Right hindlimb (tissue), 1 donor: ENCODE measurements at places on chromosomes 2 and 18.

- peak; percentile 77 for DNase-seq
These were observed 2.3 kb downstream of the KCNE4 start for GRCh38 chr2:223054193-223054781.

- DNase-seq = no peak
These were observed 301.8 kb downstream of the GBX2 start for GRCh38 chr2:235866373-235866772.

GRCh38 chr18:12087471-12088025 lies 6.1 kb upstream of the ANKRD62 start:
- no peak for DNase-seq

DNA sequence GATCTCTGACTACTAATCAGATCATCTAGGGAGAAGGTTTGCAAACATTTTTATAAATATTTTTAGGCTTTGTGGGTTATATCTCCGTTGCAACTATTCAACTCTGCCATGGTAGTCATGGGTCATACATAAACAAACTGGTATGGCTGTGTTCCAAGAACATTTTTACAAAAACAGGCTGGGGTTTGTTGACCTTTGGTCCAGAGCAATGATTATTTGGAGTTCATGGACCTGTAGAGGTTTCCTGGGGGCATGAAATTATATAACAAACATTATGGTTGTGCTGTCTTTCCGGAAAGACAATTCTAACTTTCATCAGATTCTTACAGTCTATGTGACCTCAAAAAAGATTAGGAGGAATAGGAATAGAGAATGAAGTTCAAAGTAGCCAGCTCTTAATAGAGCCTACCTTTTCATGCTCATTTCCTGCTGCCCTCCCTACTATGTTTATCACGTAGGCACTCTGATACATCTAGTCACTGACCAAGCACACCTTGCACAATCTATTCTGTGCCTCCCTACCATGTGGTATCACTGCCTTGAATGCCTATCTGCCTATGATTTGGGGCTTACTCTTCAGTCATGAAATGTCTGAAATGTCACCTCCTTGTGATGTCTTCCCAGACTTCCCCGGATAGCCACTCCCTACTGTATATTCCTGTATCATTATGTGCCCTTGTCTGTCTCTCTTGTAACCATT lies 102.4 kb upstream of the SCN1A start:
- DNase-seq = no peak

DNA sequence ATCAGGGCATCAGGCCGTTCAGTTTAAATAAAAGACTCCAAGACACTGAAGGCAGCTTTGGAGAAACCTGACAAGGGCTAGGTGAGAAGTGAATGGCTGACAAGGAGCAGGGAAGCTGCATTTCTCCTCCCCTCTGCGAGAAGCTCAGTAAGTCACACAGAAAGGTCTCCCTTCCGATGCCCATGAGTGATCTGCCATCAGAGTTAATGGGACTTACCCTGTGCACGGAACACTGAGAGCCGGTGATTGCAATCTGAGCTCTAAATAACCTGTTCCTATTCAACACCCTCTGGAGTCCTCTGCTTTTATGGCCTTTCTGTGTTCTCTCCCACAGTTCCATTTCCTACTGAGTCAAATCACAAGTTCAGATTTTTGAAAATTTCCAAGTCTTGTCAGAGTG lies 322.2 kb upstream of the MYT1L start:
- no peak for DNase-seq

DNA sequence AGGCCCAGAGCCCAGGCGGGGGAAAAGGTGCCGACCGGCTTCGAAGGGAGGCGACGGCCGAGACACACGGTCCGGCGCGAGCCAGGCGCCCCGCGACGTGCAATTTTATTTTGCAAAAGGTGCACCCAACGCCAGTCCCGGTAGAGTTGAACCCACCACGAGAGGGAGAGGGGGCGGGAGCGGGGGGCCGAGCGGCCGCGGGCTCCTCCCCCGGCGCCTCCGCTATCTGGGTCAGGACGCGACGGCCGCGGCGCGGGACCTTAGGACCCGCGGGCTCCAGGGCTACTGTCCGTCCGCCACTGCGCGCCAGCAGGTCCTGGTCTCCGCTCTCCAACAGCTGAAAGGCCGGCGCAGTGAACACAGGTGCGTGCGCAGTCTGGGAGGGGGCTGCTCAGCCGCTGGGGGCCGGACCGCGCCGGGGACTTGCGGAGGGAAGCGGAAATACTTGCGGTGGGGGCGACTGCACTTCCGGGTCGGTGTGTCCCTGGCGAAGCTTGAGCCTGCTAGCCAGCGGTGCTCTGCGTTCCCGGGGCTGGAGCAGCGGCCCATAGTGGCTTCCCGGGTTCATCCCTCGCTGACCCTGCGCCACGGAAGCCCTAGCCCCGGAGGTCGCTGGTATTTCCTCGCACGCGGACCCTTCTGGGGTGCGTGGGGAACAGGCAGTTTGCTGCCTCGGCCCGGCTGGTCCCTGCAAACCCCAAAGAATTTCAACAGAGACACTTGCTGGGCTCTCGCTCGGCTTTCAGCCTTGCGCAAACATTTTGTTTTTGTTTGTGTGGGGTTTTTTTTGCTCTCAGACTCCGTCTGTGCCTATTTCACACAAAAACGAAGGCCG lies at the start of gene RMDN2:
RMDN2 (plus strand) TSS at position 225 of the 835 bp plus-strand sequence. CDS start 3,991 bp downstream, outside the sequence.
- peak; percentile 97 for DNase-seq

DNA sequence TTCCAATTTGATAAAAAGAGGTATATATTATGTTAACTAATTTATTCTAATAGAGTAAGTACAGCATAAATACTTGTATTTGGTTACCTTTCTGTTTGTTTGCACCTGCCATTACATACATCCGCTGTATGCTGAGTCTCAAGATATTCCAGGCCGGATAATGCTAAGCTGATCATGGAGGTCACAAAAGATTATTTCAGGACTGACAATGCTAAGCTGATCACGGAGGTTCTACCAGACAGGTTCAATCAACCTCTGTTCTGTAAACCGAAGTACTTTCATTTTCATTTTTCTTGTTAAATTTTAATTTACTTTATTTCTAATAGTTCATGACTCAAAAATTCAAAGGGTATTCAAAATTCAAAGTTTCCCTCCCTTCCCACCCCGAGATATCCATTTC lies 31.1 kb downstream of the PNO1 start:
- no peak for DNase-seq

- DNase-seq = no peak
These were observed 130.1 kb downstream of the LCLAT1 start for GRCh38 chr2:30577151-30577550.

GRCh38 chr2:191544461-191545062 lies 133.4 kb upstream of the NABP1 start:
- no peak for DNase-seq

GRCh38 chr2:166193407-166193806 lies 65.6 kb upstream of the SCN1A start:
- DNase-seq = no peak

GRCh38 chr18:47970664-47971531 lies 40.4 kb upstream of the SMAD2 start:
- no peak for DNase-seq

GRCh38 chr2:41782306-41783158 lies 265.3 kb upstream of the PKDCC start:
- peak; percentile 54 for DNase-seq

- no peak for DNase-seq
These were observed 409.3 kb downstream of the GALR1 start for GRCh38 chr18:77658751-77659448.

GRCh38 chr2:60105906-60106305 lies 447.5 kb downstream of the BCL11A start:
- no peak for DNase-seq

GRCh38 chr2:98308532-98308931 lies 37.7 kb upstream of the CNGA3 start:
- DNase-seq = no peak

DNA sequence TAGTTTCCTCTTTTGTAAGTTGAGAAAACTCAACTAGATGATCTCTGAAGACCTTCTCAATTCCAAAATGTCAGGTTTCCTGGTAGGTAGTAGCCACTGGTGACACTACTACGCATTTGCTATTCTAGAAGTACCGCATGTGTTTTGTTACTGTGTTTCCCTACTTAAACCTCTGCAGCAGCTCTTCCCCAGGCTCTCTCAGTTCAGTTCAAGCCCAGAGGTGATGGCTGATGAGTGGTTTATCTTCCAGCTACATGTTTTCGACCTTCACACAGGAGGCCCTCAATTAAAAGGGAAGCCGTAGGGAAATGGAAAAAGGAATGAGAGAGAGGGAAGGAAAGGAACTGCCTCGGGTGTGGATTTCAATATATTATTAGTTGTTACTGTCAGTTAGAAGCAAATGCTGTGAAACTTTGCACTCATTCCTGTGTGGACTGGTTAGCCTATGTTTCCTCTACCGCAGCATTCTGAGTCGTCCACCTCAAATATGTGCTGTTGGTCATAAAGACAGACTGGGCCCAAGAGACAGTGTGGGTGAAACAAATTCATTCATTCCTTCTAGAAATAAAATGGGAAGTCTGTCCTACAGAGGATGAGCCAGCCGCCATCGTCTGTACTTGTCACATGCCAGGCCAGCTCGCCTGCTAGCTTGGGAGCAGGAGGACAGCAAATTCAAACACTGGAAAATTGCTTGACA lies 455.2 kb upstream of the RAB12 start:
- DNase-seq = no peak

GRCh38 chr2:168030862-168031624 lies 216.4 kb downstream of the STK39 start:
- DNase-seq = no peak

DNA sequence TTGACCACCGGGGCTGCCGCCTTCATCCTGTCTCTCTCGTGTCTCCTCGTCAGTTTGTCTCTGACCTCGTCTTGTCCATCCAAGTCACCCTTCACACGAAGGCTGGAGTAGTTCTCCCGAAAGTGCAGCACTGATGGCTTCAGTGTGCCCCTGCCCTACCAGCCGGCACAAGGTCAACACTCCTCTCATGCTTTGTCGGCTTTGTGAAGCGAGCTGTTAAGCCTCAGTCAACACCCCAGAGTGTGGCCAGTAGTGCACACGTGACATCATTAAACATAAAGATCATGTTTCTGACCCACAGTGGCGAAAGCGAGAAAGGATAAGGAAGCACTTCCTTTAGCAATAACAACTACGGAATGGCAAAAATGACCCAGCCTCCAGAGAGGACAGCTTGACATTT lies 23.2 kb downstream of the ACKR3 start:
- no peak for DNase-seq

DNA sequence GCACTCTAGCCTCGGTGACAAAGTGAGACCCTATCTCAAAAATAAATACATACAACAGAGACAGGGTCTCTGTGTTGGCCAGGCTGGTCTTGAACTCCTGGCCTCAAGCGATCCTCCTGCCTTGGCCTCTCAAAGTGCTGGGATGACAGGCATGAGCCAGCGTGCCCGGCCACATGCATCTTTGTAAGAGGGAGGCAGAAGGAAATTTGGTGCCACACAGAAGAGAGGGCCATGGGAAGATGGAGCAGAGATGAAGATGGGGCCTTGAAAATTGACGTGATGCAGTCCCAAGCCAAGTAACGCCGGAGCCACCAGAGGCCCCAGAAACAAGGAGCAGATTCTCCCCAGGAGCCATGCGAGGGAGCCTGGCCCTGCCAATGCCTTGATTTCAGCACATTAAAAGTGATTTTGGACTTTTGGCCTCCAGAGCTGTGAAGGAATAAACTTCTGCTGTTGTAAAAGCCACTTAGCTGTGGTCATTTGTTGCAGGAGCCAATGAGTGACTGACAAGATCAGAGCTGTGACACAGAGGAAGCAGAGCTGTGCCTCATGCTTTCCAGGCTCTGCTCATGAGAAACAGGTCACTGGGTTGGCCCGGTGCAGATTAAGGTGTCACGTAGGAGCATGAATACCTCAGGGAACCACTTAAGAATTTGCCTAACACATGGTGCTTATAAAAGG lies 2.7 kb upstream of the SLC66A2 start:
- DNase-seq = no peak

DNA sequence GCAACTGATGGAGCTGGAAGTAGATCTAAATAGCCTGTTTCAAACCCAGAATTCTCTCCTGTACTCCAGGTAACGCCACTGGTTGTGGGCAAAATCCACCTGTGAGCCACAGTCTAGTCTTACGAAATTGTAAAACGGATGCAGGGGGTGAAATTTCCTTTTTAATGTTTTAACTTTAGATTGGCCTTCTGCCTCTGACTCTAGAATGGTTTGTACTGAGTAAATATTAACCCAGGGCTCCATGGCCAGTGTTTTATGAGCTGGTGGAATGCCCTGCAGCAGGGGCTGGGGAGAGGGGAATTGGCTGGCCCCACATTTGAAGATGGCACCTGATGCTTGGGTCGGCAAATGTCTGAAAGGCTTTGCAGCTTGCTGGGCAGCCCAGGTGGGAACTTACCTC lies 156.6 kb downstream of the MYCN start:
- DNase-seq = no peak

- no peak for DNase-seq
These were observed 183.0 kb upstream of the APCDD1 start for GRCh38 chr18:10271481-10271880.

DNA sequence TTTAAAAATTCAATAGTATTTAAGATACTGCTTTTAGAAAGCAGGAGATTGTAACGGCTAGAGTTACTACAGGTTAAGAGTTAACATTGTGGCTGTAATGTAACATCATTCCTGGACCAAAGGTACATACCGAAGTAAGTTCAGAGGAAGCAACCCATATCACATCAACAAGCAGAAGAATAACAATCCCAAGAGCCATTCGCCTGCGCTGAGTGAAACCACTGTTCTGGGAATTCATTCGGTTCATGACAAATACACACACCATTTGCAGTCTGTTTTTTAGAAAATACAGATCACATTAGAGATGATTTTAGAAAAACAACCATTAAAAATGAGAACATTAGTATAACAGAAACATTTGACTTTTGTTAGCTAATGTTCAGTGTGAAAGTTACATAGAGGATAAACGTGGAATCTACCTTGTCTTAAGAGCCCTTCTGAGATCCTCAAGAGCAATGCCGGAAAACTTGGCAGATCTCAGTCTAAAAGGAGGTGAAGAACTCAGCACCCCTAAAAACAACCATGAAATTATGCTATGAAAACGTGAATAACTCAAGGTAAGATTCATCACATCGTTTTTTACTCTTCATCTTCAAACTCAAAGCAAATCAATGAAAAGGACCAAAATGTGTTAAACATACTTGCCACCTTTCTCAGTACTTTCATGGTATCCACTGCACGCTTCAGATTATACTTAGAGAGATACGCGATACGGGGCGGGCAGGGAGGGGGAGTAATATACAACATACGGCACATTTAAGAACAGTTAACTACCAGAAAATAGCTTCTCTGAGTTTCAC lies 1.2 kb downstream of the SLC35F5 start:
- DNase-seq = no peak

GRCh38 chr2:161402297-161402696 lies 13.8 kb upstream of the TBR1 start:
- DNase-seq = no peak

DNA sequence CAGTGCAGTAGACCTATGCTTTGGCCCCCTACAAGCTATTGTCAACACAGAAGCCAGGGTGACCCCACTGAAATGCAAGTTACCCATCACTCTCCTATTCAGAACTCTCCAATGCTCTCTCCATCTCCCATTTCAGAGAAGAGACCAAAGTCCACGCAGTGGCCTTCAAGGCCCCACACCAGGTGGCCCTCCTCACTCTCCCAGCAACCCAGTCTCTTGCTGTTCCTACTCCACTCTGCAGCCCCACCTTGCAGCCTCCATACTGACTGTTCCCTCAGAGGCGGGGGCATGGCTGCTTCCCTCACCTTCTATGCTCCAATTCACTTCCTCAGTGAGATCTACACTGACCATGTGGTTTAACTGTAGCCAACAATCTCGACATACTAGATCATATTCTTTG lies 313.3 kb downstream of the CELF4 start:
- no peak for DNase-seq
